ENCODE measurements at places on chromosomes 5 and 9.

- DNase-seq: no peak
Observed at GRCh38 chr9:78103971-78104433, 72.4 kb upstream of the GNAQ start.

GRCh38 chr9:93028448-93029006 lies 30.0 kb upstream of the SUSD3 start:
- DNase-seq: no peak

GRCh38 chr9:89822996-89823395 lies 218.2 kb downstream of the GADD45G start:
- no peak for DNase-seq

DNA sequence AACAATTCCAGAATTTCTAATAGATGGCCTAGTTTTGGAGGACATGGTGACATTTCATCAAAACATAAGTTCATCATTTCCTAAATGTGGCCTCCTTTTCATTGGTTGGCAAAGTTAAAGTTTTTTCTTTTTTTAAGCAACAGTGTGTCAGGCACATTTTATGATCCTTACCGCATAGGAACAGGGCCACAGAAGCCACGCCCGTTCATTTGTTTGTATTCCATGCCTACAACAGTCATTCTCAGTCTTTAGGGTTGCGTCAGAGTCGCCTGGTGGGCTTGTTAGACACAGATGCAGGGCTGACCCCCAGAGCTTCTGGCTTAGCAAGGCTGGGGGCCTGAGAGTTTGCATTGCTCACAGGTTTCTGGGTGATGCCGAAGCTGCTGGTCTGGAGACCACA lies 130.2 kb downstream of the HSD17B3 start:
- DNase-seq: no peak

DNA sequence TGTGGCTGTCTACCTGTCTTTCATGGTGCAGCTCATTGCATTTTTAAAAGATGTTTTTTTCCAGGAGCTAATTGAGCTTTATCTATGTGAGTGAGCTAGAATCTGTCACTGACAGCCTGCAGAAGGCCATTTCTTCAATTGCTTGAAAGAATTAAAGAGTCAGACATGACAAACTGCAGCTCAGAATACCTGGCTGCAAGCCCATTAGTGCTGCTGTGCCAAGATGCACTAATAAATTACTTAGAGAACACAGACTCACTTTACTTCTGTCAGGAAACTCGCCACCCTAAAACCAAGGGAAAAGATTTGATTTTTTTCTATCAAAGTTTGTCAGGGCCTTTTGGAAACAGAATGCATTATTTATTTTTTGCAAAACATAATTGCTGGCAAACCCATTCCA lies 368.3 kb downstream of the CAAP1 start:
- no peak for DNase-seq

GRCh38 chr5:127101533-127101932 lies 28.2 kb upstream of the C5orf63 start:
- no peak for DNase-seq

DNA sequence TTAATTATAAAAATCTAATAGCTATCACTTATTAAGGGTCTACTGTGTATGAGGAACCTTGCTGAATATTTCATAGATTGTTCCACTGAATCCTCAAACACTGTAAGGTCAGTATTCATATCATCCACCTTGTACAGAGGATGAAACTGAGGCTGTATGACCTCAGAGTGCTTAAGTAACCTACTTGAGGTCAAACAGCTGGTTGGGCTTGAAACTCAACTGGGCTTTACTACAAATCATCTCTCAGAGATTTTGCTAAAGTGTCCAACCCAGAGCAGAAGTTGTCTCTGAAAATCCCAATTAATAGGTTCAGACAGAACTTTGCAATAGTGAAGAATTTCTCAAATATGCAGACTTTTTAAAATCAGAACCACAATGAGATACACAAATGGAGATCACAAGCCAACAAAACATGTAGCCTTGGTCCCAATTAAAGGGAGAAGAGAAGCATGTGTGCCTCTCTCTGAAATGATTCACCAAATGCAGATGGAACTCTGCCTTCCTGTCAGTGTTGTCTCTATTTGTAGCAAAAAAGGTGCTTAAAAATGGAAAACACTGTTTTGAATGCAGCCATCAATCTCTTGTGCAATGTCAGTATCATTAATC lies 131.4 kb downstream of the FAM114A2 start:
- no peak for DNase-seq

- no peak for DNase-seq
Observed at GRCh38 chr9:84860249-84861115, 191.0 kb downstream of the NTRK2 start.

GRCh38 chr9:110123341-110124095 lies 84.4 kb downstream of the C9orf152 start:
- DNase-seq: no peak

DNA sequence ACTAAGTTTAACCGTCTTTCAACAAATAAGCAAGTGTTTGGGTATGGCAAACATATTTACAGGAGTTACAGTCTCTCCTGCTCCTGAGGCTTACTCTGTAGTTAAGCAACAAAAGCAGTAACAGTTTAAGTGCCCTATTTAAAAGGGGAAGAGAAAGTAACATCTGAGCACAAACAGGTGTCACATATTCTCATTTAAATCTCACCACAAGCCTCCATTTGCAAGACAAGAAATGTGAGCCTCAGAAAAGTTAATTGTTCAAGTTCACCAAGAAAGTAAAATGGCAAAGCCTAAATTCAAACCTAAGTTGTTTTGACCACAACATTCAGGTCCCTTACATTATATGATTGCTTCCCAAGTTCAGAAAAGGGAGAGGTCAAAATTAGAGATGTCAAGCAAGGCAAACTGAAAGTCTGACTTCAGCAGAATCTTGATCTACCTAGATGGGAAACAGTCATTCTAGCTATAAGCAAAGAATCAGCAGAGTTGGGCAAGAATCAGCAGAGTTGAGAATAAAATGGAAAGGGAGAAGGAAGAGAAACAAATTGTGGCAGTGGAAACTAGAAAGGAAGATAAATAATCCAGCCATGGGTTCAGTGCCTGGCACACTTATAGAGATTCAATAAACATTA lies 93.4 kb downstream of the STRBP start:
- no peak for DNase-seq

Measured in stimulated activated CD4-positive, alpha-beta T cell treated with anti-CD3 and anti-CD28 coated beads, Interleukin-1b, Interleukin-23, amount 100 ng/mL, for 4 hours (primary cell).